ENCODE measurements at places on chromosomes 3 and 15.

DNA sequence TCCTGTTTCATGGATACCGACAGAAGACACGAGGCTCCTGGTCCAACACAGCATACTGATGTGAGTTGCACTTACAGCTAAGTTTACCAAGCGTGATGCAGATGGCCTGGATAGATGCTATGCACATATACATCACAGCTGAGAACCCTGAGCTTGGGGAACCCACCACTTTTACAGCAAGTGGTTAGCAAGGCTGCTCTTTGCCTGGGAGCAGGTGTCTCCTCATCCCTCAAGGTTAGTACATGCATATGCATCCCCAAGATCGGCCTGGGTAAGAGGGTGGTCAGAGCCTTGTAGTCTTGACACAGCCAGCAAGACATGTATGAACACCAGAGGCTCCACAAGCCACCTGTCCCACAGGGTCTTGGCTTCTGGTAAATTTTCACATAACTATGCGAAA lies 28.3 kb downstream of the LRRC2 start:
- no peak for DNase-seq

- DNase-seq = no peak
These were observed 675 bp upstream of the CYP11A1 start for GRCh38 chr15:74368121-74368520.

DNA sequence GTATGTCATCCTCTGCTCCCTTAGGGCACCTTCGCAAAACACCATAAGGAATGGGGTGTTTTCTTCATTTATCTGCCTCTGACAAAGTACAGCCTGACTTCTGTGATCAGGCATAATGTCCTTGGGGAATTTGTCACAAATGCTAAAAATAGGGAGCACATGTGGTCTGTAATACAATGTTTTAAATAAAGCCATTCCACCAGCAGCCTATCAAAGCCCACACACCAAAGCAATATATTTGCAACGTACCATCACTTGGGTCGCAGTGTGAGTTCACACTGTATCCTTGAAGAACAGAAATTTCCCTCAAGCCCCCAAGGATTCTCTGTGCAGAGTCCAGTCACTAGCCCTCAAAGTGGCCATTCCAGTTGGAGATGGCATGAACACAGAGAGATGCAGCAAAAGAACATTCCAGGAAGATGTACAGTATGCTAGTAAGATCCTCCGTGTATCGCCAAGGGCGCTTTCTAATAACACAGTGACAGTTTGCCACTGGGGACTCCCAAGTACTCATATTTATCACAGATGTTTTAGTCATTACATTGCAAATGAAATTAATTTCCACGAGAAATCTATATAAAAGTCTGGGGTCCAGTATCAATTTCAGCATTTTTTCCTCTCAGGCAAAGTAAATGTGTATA lies 246.7 kb downstream of the MCTP2 start:
- DNase-seq = no peak

DNA sequence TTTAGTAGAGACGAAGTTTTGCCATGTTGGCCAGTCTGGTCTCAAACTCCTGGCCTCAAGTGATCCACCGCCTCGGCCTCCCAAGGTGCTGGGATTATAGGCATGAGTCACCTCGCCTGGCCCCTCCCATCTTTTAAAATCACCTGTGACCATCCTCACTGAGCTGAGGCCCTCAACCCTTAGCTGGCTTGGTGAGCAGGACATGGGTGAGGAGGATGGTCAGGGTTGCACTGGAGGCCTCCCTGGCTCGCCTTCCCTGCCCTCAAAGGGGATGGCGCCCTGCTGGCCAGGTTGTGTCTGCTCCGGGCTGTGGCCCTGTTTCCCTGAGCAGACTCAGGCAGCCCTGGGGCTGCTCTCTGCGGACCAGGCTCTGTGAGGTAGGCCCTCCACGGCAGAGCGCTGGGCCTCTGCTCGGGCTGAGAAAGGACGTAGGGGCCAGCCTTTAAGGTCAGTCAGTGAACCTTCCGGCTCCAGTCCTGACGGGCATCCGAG lies 33.7 kb downstream of the SYNM start:
- DNase-seq = no peak

DNA sequence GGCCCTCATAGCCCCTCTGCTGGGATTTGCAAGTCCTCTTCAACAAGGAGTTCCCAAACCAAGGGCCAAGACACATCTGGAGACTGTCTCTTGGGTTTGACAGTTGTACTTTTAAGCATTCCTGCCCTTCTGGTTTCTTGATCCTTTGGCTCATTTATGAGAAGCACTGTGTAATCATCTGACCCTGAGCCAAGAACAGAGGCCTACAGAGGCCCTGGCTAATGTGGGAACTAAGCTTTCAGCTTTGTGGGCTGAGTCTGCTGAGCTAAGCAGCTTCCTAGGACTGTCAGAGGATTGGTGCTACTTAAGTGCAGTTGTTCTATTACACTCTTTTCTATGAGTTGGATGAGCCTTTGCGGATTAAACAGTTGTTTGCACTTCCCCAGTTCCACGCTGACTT lies 178.3 kb downstream of the KBTBD8 start:
- DNase-seq = no peak

DNA sequence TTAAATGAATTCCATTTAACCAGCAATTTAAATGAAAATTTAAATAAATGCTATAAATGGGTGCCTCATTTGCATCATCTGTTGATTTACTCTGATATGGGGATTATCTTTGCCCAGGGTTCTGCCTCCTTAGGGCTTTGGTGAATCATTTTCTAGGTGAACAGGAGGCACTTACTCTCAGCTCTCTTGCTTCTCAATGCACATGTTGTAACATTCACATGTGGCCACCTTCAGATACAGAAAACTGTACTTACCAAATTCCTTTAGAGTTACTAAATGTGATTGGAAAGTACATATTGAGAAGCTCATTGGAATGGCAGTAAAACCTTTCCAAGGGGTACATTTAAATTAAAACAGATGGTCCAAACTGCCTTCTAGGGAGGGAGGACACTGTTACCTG lies 20.8 kb downstream of the GADL1 start:
- DNase-seq = no peak

- DNase-seq = no peak
These were observed 55.0 kb upstream of the DCP1A start for GRCh38 chr3:53402326-53402725.

- DNase-seq = no peak
These were observed 119.4 kb downstream of the IQCH start for GRCh38 chr15:67373971-67374370.

DNA sequence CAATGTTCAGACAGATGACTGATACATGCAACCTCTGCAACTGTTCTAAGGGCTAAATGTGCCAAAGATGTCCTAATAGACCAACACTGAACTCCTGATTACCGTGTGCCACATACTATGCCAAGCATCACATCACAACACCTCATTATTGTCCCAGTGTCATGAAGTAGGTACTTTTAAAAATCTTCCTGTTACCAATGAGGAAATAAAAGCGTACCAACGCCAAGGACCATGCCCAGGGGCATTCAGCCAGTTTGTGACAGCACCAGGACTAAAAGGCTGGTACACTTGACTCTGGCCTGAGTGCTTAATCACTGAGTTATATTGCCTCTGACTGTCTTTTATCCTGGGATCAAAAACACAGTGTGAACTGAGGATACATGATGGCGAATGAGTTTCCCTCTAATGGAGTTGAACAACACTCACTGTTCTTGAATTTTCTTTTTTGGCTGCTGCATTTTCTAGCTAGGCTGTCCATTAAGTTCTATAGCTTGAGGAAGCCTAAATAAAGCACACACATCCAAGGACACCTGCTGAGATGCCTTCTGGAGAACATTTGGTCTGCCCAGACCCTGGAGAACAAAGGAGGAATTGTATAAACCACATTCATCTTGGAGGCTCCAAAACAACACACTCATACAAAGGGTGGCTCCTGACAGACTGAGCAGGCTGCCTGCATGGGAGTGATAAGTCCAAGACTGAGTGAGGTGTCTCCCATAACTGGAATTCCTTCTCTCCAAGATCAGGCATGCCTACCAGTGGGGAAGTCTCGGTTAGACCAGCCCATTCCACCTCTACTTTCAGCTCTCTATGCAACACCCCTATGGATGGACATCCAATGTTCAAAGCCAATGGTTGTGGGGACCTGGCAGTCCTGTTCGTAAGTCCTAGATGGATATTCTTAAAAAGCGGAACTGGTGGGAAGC lies 126.7 kb upstream of the PRICKLE2 start:
- DNase-seq = no peak
